ENCODE measurements at places on chromosomes 5 and 9.

- no peak for DNase-seq
Observed at GRCh38 chr5:126269511-126269910, 153.7 kb upstream of the GRAMD2B start.

GRCh38 chr9:21690561-21690960, 111.9 kb upstream of the MTAP start:
- DNase-seq, result no peak

DNA sequence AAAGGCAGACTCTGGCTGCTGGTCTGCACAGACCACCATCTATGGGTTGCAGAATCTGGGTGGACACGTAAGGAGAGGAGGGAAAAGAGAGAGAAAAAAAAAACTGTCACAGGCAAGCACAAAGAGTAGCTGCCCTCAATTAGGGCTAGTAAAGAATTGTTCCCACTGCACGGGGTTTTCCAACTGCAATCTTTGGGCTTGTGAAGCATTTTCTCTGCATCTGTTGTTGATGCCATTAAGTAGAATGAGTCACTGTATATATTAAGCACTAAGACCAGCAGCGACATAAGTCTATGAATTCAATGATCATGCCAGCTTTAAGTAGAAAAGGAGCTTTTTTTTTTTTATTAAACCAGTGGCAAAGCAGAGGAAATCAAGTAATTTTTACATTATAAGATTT, 40.2 kb downstream of the MED10 start:
- no peak for DNase-seq

DNA sequence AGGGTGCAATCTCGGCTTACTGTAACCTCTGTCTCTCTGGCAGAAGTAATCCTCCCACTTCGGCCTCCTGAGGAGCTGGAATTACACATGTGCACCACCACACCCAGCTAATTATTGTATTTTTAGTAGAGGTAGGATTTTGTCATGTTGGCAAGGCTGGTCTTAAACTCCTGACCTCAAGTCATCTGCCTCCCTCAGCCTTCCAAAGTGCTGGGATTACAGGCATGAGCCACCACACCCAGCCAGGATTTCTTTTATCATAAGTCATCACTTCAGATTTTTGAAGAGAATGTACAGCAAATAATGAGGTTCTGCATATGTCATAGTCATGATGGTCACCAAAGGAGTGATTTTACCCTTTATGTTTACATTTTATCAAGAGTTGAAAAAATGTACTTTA, 108.1 kb downstream of the GCNT1 start:
- no peak for DNase-seq

GRCh38 chr9:122332083-122332482, 38.7 kb upstream of the PTGS1 start:
- DNase-seq, result no peak

GRCh38 chr9:105445203-105445881, 2.5 kb upstream of the FSD1L start:
- DNase-seq, result no peak

DNA sequence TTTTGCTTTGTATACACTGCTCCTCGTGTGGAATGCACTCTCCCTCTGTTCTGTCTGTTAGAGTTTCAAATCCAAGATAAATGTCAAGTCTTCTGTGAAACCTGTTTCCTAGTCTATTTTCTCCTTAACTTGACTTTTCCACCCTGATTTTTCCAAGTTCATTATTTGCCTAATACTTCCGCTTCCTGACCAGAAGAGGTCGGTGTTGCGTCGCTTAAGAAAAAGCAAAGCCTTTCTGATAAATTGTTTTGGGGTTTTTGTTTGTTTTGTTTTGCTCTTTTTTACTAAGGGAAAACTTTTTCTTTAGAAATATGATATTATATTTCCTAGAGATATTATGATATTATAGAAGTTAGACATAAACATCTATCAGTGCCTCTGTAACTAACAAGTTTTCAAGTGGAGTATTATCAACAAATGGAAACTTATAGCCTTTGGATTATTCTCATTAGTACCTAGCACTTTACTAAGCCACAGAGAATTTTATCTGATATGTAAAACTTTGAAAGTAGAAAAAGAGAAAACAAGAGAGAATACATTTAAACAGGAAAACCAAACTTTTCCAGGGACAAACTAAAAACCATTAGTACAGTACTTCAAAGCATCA, 55.8 kb downstream of the PHAX start:
- no peak for DNase-seq

GRCh38 chr9:33225319-33226147, 14.4 kb upstream of the SPINK4 start:
- DNase-seq, result no peak

DNA sequence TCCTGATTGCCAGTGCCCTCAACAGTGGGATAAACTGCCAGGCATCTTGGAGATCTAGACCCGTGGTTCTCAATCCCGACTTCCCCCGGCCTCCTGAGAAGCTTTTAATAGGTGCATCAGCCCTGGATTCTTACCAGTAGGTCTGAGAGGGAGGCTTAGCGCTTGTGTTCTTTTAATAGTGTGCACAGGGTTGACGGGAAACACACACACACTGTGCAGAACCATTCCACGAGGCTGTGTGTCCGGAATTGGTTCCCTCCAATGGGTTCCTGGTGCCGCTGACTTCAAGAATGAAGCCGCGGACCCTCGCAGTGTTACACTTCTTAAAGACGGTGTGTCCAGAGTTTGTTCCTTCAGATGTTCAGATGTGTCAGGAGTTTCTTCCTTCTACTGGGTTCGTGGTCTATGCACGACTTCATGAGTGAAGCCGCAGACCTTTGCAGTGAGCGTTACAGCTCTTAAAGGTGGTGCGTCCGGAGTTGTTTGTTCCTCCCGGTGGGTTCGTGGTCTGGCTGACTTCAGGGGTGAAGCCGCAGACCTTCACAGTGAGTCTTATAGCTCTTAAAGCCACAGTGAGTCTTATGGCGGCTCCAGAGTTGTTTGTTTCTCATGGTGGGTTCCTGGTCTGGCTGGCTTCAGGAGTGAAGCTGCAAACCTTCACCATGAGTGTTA, 46.6 kb upstream of the PRSS3 start:
- DNase-seq, result no peak

- no peak for DNase-seq
Observed at GRCh38 chr5:72883850-72884249, 67.4 kb downstream of the TNPO1 start.

DNA sequence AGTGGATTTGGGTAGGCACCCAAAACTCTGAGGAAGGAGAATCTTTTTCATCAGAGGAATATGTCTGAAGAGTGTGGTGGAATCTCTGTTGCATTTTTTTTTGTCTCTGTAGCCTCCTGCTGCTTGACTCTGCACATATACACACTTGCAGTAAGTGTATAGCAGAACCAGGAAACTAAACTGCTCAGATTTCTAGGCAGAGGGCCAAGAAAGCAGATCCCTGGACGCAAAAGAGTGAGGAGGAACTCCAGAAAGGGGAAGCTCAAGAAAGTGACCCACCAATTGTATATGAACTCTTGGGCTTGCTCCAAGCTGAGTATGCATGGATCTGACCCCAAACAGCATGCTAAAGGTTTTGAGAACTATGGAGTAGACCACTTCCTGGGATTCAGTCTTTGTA, 181.8 kb downstream of the GADD45G start:
- DNase-seq, result no peak

GRCh38 chr5:179421144-179421901, 76.1 kb upstream of the ADAMTS2 start:
- peak; percentile 8 for DNase-seq

GRCh38 chr5:56350011-56350596, 117.0 kb upstream of the ANKRD55 start:
- no peak for DNase-seq

- no peak for DNase-seq
Observed at GRCh38 chr9:133861692-133862091, 123.5 kb upstream of the SARDH start.

GRCh38 chr5:133234273-133234672, 182.5 kb downstream of the HSPA4 start:
- no peak for DNase-seq

DNA sequence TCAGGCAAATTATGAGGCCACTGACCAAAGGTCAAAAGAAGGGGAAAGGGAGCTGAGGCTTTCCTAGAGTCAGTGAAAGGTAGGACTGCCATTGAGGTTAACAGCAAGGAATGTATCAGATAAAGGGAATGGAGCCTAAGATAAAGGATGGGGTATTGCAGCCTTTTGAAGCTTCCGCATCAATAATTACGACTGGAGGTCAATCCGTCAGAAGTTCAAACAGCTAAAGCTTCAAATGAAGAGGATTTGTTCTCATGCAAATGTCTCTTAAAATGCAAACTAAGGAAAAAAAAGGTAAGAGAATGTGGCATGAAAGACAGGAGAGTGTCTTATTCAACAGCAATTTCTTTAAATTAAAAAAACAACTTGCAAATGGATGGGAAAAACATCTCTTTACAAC, 341.1 kb upstream of the RGMB start:
- DNase-seq, result no peak

DNA sequence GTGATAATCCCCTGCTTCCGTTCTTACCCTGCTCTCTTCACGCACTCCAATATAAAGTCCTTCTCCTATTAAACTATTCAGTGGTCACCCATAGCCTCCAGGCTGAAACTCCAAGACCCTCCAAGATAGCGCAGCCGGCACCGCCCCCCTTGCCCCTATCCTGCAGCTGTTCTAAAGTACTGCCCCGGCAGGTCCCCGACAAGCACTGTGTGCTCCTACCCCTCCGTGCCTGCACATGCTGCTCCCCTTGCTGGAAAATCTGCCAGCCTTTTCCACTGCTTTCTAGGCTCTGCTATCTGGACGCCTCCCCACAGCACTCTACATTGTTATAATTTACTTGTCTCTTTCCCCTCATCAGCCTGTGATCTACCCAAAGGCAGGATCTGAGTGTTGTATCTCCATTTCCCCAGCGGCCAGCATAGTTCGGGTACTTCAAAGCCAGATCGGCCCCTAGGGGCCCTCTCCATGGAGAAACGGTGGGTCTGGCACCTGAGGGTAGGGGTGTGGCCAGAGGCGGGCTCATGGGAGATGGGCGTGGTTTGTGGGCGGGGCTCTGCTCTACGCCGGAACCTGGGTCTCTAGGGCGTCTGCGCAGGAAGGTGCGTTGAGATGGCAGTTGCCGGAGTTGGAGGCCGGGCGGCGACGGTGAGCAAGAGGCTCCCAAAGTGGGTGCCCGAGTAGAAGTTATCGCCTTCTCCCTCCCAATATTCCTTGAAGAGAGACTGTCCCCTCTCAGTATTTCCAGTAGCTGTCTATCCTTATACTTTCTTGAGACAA, 83.5 kb upstream of the RUSC2 start:
- peak; percentile 90 for DNase-seq

- DNase-seq, result no peak
Observed at GRCh38 chr9:89638359-89638758, 33.5 kb downstream of the GADD45G start.

All from mesothelial cell of epicardium (in vitro differentiated cells).